ENCODE measurements at places on chromosomes 3 and 15. TPM values are rescaled to one million over a fixed set of nuclear protein-coding genes. Genes with fewer than 3 reads are reported as not detected.

HSPBAP1 gene
- total RNA-seq: 8.9 TPM

ARL14 gene
- total RNA-seq: not detected

- DNase-seq: no peak
Observed at GRCh38 chr3:46994801-46995731, 15.6 kb downstream of the NBEAL2 start.

ECE2 gene
- not detected for total RNA-seq

UBAP1L gene
- 2.6 TPM for total RNA-seq

- no peak for DNase-seq
Observed at GRCh38 chr3:11323813-11324212, 51.6 kb downstream of the ATG7 start.

- DNase-seq: no peak
Observed at GRCh38 chr3:32138545-32139104, 32.2 kb downstream of the GPD1L start.

DNA sequence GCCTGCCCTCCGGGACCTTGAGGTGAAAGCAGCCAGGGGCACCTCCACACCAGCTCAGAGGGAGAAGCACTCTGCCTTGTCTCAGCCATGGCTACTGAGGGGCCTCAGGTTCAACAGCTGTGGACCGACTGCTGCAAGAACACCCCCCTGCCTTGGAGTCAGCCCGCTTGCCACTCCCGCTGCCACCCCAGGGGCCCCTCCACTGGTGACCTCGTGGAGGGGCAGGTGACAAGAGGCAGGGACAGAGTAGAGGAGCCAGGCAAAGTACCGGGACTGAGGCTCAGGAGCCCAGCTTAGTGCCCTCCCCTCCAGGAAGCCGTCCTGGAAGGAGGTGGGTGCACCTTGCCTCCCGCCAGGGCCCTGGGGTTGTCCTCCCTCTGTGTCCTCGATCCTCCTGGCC, 79.6 kb upstream of the RPL32 start:
- DNase-seq: no peak

GRCh38 chr3:188150982-188151381, 3.0 kb upstream of the LPP start:
- no peak for DNase-seq

DNA sequence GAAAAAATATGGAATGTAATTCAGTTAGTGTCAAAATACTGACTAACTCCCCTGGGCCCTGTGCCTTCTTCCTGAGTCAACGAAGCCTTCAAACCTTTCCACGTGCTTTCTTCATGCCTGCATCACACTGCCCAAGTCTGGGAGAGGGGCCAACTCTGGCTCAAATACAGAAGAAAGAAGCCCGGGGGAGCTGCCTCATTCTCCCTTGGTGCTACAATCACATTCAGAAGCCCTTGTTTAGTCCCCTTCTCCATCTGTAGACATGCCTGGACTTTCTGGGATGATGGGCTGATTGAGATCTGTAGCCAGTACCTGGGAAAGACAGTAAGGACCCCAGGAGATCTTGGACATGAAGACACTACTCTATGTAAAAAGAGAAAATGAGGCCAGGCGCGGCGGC, 77.8 kb upstream of the GSK3B start:
- no peak for DNase-seq

GRCh38 chr3:57069503-57069902, 9.0 kb downstream of the SPATA12 start:
- no peak for DNase-seq

DNA sequence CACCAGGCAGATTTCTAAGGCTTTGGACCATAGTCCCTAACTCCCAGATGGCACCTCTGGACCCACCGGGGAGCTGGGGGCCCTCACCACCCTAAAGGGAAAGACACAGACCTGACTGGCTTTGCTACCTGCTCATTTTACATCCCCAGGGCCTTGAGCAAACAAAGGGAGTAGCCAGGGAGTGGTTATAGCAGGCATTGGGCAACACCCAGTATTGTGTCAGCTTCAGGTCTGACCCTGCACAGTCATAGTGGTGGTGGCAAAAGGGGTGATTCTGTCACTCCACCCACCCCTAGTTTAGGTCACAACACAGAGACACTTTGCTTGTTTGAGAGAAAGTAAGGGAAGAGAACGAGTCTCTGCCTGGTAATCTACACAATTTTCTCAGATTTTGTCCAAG, 352.5 kb downstream of the DIPK2A start:
- DNase-seq: no peak

DNA sequence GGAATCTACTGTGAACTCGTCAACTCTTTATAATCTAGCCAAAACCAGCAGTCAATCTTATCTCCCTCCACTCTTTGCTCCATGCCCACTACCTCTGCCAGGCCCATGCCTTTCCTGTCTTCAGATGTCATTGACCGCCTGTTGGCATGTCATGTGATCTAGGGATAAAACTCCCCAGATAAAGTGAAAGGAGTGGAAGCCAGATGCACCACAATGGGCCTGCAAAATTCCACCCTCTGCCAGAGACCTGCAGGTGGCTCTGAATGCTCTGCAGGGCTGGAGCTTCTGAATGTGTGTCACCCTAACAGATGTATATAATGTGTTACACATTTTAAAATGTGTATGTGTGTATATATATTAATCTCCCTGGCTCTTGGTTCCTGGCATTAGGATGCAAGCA, 2.3 kb upstream of the CCR3 start:
- no peak for DNase-seq

SAXO2 gene
- 2.6 TPM for total RNA-seq

SLC12A8 gene
- total RNA-seq: 9.1 TPM

- DNase-seq: no peak
Observed at GRCh38 chr3:10998542-10998941, 6.0 kb downstream of the SLC6A1 start.

DNA sequence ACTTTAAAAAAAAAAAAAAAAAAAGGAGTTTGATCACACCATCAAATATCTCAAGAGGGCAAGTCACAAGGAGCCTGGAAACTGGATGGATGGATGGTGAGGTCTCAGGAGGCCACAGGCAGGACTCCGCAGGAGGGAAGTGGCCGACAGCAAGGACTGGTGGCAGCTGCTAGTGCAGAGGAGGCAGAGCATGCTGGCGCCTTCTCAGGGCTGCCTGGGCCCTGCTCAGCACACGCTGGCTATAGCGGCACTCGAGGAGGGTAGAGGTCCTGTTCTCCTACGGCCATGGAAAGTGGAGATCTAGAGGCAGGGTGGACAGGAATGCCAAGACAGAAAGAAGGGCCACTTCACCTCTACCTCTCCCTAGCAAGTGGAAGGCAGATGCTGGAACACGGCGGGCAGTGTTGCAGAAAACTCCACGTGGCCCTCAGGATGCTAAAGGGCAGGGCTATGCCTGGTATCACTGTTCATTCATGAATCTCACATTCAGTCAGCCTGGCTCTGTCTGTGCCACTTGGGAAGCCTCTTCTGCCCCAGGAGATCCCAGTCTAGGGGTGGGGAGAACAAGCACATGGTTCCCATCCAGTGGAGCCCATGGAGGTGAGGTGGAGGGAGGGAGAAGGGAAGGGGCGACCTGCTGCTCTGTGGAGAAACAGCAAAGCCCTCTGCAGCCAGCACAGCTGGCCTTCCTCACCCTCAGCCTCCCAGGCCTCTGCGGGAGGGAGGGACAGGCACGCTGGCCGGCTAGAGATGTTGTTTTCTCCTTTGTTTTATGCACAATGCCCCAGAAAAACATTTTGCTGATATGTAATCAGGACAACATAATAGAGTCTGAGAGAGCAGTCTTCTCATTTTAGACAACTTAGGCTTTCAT, 71.0 kb downstream of the OXNAD1 start:
- DNase-seq: no peak

ADAMTS17 gene
- total RNA-seq: 2.9 TPM

DNA sequence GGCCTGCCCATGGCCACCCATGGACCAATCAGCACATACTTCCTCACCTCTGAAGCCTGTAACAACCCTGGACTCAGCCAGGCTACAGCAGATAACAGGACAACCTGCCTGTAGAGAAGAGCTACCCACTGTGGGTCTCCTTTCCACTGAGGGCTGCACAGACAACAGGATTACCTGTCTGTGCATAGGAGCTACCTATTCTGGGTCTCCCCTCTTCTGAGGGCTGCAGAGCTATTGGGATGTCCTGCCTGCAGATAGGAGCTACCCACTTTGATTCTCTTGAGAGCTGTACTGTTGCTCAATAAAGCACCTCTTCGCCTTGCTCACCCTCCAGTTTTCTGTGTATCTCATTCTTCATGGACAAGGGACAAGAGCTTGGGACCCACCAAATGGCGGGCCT, 23.8 kb upstream of the CHST2 start:
- no peak for DNase-seq

DNA sequence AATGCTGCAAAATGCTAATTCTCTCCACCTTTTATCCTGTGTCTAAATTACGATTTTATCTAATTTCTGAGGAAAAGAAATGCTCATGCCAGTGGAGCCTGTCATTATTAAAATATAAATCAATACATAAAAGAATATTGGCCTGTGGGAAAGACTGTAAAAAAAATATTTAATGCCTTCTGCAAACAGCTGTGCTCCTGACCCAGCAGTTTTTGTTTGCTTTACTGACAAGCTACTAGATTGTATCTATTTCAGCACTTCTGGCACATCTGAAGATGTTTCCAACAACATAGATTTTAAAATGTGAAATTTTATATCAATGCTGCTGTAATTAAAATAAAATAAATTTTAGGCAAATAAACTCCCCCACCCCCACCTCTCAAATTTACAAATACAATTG, 493.6 kb upstream of the AGTR1 start:
- no peak for DNase-seq

GRCh38 chr15:50685976-50686468, 575 bp downstream of the TRPM7 start:
- peak; percentile 65 for DNase-seq

GRCh38 chr3:196192524-196193051, 18.6 kb downstream of the ZDHHC19 start:
- no peak for DNase-seq

TLR9 gene
- total RNA-seq: not detected

GRCh38 chr3:61417352-61417751, 144.0 kb upstream of the PTPRG start:
- DNase-seq: no peak

DNA sequence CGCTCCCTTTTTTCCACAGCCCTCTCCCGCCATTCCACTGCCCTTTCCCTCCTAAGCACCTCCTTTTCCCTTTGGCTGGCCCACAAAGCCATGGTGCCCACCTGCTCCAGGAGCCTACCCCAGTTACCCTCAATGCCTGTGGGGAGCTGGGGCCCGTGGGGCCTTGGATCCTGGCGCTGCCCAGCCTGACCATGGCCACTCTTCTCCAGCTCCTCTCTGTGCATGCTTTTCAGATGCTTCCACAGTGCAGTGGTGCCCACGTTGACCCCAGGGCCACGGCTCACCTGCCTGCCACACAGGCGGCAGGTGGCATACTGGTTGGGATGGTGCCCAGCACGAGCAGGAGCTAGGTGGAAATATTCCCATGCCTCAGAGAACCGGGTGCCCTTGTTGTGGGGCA, 1.5 kb downstream of the ZBED2 start:
- no peak for DNase-seq

OR5K2 gene
- total RNA-seq: not detected

ADIPOQ gene
- not detected for total RNA-seq

DPPA2 gene
- 3.1 TPM for total RNA-seq

- no peak for DNase-seq
Observed at GRCh38 chr15:73962433-73962832, 29.7 kb downstream of the STOML1 start.

COL7A1 gene
- total RNA-seq: 22.9 TPM

ANKUB1 gene
- total RNA-seq: not detected

FBXO40 gene
- 0.15 TPM for total RNA-seq

GRCh38 chr15:53861792-53862191, 102.3 kb upstream of the WDR72 start:
- no peak for DNase-seq

GRCh38 chr3:187639927-187640568, 30.1 kb downstream of the SST start:
- no peak for DNase-seq

GNAT1 gene
- total RNA-seq: not detected

DNA sequence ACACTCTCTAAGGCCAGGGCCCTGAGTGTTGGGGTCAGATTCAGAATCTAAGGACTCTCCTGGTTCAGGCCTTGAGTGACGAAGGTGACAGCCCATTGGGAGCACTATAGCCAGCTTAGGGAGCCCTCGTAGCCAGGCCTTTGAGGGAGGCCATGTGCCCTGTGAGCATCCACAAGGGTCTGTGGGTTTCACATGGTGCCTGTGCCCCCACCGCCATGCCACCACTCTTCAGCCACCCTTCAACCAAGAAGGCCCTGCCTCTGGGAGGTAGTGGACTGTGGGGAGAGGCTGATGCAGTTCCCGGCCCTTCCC, 37.5 kb downstream of the TSPAN3 start:
- DNase-seq: no peak

DNA sequence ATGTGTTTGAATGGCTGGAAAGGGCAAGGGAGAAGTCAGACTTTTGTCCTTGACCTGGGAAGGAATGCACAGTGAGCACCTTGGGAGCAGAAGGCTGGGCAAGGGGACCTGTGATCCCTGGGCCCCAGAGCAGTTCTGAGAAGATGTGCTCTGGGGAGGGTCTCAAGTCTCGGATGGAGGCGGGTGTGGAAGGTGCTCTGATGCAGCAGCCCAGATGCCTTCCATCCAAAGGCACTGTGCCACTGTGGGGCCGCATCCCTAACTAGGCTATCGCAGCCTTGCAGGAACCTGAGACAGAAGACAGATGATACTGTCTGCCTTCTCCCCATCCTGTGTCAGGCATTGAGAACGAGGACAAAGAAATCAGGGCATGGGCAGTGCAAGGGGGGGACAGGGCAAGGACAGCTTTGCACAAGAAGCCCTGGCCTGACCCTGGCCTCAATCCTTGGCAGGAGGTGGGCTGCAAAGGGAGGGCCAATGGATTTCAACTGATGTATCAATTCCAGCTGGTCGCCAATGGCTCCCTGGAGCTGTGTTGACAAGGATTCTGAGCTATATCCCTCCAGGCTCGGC, 14.6 kb upstream of the PRKCD start:
- DNase-seq: no peak

- DNase-seq: no peak
Observed at GRCh38 chr3:33537133-33537532, 96.9 kb upstream of the UBP1 start.

DNA sequence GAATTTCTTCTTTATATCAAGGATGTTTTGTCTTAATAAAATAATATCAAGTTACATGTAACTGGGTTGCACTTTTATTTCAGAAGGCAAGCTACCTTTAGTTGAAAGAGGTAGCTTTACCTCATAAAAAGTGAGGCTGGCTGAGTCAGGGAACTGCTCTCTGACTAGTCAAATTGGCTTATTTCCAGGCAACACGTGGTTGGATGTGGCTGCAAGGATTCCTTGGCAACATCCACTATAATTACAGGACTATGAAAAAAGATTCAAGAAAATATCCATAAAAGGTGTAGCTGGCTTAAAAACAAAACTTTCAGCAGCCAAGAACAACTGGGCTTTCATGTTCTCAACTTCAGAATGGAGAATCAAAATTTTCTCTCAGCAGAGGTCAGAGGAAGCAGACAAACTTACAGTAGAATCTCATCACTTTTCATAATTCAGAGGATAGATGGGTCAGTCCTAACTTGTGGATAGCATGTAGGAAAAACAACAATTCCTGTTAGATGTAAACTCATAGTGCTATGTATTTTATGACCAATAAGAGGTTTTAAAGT, 779.1 kb downstream of the MECOM start:
- no peak for DNase-seq

GRCh38 chr3:156036258-156037053, 83.9 kb upstream of the KCNAB1 start:
- no peak for DNase-seq

LRRIQ4 gene
- 0.26 TPM for total RNA-seq

GRCh38 chr3:25380222-25380739, 47.8 kb upstream of the RARB start:
- no peak for DNase-seq

- DNase-seq: peak; percentile 77
Observed at GRCh38 chr15:77819851-77820728, 187.4 kb upstream of the LINGO1 start.
